ENCODE measurements at places on chromosomes 4 and X.

DNA sequence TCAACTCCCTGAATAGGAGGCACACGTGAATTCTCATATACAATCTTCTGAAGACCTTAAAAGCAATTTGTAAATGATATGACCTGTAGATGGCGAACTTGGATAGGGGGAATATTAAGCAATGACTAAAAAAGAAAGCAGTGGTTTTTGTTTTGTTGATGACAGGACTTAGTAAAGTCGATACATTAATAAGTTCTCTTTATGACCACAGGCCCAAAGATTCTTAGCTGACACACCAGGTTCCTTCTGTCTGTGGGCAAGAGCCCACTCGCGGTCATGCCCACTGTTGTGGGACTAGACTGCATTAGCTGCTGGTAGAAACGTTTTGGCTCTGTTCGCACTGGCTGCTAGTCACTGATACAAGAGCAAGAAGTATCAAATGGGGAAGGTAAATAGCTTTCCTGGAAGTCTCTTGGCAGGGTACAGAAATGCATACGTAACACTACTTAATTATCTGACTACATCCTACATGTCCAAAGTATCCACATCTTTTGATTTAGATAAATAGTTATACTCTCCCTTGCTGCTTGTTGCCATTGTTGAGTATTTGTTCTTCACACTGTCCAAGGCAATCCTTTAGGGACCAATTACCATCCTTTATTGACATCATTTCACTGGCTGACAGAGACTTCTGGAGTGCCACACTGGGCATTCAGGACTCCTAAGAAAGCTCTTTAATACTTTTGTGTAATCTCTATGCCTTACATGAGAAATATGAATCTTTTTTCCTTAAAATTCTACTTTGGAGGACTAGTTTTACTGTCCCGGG is 31.0 kb downstream of the ALPK1 start:
- DNase-seq: no peak

GRCh38 chr4:144699565-144699964 is 53.6 kb downstream of the HHIP start:
- no peak for DNase-seq

GRCh38 chrX:23999671-24000070 is 27.3 kb downstream of the KLHL15 start:
- DNase-seq: no peak

GRCh38 chr4:89221167-89221867 is 86.3 kb downstream of the GPRIN3 start:
- no peak for DNase-seq

GRCh38 chrX:53678667-53679066 is 7.9 kb downstream of the HUWE1 start:
- no peak for DNase-seq

- no peak for DNase-seq
Observed at GRCh38 chr4:98946359-98946758, 17.4 kb upstream of the EIF4E start.

DNA sequence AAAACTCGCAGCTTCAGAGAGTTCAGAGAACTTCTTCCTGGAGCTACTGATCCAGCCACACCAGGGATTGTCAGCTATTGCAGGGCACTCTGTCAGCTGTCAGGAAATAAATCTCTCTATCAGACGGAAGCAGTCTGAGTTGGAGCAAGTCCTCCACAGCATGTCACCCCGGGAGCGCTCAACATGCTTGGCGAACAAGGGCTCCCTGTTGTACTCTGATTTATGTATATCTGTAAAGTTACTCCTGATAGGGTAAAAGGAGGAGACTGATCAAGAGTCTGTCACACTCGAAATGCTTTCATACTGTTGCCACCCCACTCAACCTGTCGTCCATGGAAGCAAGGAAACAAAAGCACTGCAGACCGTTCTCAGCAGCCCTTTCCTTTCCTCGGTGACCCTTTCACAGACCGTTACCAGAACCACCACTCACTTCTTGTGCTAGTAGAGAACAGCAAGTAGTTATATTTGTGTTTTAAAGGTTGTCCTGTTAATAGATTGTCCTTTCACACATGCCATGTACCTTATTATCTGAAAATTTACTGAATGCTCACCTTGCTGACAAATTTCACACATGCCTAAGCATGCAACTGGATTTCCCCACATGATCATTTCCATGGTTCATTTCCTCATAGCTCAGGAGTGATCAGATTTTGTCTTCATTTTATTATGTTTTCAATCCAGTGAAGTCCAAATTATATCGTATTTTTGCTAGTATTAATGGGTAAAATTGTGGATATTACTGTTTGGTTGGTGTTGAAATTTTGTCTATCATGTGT is 2108.9 kb upstream of the TENM3 start:
- no peak for DNase-seq

GRCh38 chr4:53688186-53688790 is 97.0 kb upstream of the LNX1 start:
- DNase-seq: no peak

Data from D721Med (cell line).